Stimulated activated CD4-positive, alpha-beta T cell treated with anti-CD3 and anti-CD28 coated beads, Interleukin-4, amount 100 ng/mL, for 4 hours (primary cell): ENCODE measurements at places on chromosomes 4 and X.

GRCh38 chr4:11485926-11486325, 57.2 kb upstream of the HS3ST1 start:
- DNase-seq = no peak

DNA sequence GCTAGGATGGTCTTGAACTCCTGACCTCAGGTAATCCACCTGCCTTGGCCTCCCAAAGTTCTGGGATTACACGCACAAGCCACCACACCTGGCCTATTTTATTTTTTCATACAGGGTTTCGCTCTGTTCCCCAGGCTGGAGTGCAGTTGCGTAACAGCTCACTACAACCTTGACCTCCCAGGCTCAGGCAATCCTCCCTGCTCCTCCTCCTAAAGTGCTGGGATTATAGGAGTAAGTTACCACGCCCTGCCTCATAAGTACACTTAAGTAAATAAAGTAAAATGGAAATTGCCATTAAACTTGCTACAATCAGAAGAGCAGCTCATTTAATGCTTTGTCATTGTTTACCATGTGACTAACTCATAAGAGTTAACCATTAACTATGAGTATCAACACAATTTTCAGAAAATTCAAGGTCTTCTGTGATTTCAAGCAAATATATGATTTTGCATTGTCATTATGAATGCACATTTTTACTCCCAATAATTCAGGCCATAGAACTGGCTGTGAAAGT, 12.3 kb downstream of the UGDH start:
- DNase-seq = no peak

- DNase-seq = no peak
These were observed 20.1 kb upstream of the ARAF start for GRCh38 chrX:47540754-47541538.

DNA sequence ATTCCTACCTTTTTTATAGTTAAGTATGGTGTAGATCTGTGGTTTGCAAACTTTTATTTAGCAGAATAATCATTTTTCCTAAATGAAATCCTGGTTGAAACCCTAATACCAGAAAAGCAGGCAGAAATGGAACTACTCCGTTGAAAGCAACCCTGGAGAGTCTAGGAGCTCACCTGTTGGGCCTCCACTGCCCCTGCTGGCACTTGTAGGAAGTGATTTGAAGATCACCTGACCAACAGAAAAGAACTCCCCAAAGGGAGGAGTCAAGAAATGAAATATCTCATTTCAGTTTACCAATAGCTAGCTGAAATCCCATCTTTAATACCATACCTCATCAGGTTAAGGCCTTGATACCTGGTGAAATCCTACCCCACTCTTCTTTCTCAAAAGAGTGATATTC, 277.1 kb downstream of the KLHL13 start:
- DNase-seq = no peak

DNA sequence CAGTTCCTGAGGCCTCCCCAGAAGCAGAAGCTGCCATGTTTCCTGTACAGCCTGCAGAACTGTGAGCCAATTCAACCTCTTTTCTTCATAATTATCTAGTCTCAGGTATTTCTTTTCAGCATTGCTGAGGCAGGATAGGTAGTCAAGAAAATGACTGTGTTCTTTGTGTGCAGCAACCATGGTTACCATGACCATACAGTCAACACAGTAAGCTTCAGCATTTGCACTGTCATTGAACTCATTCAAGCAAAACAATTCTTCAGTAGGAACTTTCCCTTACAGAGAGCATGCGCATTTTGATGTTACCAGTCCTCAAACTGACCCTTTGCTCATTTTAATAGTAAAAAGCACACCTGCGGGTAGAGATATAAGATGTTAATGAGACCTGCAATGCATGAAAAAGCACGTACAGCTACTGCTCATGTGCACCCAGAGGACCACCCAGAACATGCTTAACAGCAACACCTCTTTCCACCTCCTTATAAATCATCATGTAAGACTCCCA, 180.8 kb downstream of the PRKX start:
- DNase-seq = no peak

- DNase-seq = no peak
These were observed 6.2 kb downstream of the HNRNPD start for GRCh38 chr4:82367438-82368097.

- peak; percentile 51 for DNase-seq
These were observed 325.5 kb downstream of the BCOR start for GRCh38 chrX:39772057-39772832.

DNA sequence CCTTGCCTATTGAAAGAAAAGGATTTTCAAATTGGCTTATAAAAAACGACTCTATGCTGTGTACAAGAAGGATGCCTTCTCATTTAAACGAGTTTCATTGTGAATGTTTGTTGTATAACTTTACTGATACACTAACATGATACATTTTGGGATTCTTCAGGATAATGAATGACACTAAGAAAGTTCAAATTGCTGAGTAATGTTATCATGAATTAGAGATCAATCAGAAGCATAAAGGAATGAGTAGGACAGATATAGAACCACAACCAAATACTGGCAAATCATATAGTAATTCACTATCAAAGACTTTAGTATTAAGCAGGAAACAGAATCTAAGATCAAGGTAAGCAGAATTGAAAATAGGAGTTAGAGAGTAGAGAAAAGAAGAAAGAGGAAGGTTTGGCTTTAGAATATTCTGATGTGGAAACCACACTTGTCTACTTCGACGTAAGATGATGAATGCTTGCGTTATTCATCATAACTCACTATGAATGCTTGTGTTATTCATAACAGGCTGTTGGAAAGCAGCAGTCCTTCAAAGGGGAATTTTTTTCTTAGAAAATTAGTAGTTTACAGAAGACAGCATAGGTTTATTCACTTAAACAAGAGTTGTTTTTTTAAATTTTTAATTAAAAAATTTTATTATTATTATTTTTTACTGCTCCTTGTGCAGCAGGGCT, 13.4 kb downstream of the CCDC158 start:
- no peak for DNase-seq

DNA sequence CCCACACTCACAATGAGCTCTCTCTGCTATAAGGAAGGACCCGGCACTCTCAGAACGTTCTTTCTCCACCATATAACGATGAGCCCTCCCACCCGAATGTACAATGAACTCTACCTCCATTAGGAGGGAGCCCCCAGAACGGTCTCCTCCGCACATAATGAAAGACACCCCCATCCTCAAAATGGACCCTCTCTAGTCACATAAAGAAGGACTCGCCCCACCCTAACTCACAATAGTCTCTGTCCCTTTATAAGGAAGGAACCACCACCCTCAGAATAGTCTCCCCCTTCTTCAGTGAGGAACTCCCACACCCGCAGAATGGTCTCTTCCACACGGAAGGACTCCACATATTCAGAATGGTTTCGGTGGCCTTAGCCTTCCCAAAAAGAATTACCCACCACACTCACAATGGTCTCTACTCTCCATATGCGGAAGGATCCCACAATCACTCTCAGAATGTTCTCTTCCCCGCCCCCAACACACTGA, 477 bp downstream of the SLC35A2 start:
- no peak for DNase-seq

DNA sequence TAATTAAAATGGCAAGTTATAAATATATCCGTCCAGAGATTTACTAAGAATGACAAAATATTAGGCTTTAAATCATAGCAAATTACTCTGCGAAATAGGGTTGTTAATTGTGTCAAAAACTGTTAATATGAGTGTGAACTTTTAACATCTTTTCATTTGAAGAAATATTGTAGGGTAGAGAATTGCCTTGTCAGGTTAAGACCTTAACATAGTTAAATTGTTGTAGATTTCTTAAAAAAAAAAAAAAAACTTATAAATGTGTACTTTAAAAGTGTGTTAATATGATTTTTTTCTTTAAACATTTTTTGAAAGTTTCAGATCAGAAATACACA, 107.7 kb upstream of the TLR2 start:
- no peak for DNase-seq

- DNase-seq = no peak
These were observed 236.6 kb downstream of the RASL11B start for GRCh38 chr4:53098681-53099121.

GRCh38 chrX:9376111-9376510, 88.7 kb upstream of the TBL1X start:
- no peak for DNase-seq

DNA sequence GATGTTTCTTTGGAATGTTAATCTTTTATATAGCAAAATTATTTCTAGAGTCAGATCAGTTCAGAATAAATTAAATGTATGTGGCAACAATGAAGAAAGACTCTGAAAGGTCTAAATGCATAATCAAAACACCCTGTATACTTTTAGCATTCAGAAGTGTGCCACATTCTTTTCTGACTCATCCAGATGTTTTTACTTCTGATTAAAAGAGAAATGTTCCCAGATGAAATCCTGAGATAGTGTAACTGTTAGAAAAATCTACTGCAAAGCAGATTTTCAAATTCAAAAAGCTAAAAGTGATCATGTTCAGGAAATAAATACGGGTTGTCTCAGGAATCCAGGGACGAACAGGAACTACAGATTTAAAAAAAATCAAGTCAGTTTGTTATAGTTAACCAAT, 241.4 kb downstream of the GRIA3 start:
- DNase-seq = no peak

DNA sequence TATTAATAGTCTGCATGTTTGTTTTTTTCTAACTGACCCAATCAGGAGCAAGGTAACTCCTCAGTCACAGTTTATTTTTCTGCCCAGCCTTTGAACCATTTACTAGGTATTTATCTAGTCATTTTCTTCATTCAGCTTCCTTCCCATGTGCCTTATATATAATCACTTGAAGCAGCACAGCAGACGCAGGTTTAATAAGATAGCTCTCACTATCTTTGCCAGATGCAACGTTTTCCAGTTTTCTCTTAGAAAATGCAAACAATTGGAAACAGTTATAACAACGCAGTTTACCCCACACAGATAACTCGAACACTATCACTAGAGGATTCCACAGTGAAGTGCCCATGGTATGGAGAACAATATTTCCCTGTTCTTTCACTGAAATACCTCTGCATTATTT, 56.4 kb upstream of the NFKB1 start:
- no peak for DNase-seq

GRCh38 chr4:182973511-182973911, 56.3 kb upstream of the DCTD start:
- DNase-seq = no peak

DNA sequence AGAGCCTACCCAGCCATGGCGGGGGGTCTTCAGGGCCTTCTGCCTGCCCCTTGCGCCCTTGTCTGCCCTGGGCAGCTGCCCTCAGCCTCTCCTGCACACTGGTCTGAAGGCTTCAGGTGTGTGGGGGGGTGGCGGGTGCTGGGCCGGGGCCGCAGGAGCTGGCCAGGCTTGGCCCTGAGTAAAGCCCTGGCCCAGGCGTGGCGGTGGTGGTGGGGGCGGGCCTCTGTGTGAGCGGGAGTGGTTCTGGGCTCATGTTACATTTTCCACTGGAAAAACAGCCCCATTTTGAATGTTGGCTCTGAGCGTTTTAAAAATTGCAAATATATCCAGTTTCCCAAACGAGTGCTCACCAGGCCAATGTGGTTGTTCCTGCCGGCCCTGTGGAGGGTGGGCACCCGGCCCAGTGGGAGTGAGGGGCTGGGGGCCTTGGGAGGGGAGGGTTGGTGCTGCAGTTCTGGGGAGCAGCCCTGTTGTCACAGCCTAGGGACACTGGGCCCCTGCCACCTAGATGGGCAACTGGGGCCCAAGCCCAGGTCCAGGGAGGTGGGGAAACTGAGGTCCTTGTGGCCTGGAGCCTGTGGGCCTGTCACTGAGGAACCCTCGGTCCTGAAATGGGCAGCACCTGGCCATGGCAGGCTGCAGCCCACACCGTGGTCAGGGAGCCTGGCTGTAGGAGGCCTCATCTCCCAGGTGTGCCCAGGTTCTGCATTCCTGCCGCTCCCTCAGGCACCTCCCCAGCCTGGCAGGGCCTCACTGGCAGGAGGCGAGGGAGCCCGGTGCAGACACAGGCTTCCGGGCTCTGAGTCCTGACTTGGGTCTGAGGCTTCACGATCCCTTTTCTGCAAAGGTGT, 28.3 kb downstream of the FGFRL1 start:
- DNase-seq = no peak

GRCh38 chr4:145199051-145199716, 18.8 kb upstream of the OTUD4 start:
- no peak for DNase-seq

DNA sequence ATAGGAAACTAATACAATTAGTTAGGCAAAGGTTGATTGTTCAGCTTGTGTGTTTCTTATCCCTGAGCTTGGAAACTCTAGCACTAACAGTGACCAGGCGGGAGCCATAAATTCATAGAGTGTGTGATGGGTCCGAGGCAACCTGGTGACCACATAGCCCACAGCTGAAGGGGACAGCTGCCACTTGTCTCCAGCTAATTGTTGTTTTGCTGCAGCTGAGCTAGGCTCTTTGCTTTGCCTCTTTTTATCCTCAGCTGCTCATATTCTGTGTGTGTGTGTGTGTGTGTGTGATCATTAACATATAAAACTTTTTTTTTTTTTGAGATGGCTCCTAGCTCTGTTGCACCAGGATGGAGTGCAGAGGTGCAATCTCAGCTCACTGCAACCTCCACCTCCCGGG, 53.2 kb downstream of the DOCK11 start:
- DNase-seq = no peak

GRCh38 chr4:2852481-2852921, 8.9 kb downstream of the ADD1 start:
- DNase-seq = no peak

DNA sequence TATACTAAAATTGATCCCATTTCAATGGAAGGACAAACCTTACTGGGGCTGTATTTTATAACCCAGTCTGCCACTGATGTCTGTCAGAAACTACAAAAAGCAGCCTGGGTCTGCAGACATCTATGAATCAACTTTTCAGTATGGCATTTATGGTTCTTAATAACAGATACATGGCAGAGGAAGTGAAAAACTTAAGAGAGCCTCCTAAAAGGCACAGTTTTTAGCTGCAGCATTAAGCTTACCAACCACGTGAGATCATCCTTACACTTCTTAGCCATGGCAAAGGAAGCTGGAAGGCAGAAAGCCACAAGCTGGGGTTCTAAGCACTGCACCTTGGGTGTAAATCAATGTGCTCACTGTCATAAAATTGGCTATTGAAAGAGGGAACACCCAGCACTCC, 16.6 kb upstream of the UGT2B17 start:
- DNase-seq = no peak

DNA sequence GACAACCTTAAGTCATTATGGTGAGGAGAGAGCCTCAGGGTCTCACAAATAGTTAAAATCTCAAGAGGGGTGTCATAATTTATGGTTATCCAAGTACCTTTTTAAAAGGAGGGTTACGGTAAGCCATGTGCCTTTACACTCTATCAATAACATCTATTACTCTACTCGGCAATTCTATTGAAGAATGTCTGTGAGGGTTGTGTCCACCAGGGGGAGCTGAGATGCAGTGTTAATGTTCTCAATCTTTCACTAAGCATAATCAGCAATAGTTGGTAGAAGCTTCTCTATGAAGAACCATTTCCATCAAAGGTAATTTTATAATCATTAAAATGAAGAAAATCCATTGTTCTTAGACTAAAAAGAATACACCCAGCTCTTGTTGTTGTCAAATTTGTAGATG, 457.4 kb downstream of the CENPC start:
- no peak for DNase-seq

GRCh38 chrX:29666366-29666765, 549.0 kb upstream of the MAGEB2 start:
- no peak for DNase-seq

- no peak for DNase-seq
These were observed 47.0 kb downstream of the SNX25 start for GRCh38 chr4:185256446-185256845.

GRCh38 chr4:124152132-124152531, 560.4 kb downstream of the ANKRD50 start:
- DNase-seq = no peak

- no peak for DNase-seq
These were observed 15.0 kb downstream of the MECP2 start for GRCh38 chrX:154082396-154083125.

- no peak for DNase-seq
These were observed 24.8 kb downstream of the EVC2 start for GRCh38 chr4:5683566-5683965.
